Left lobe of liver (tissue), 2 donors: ENCODE measurements at places on chromosomes 2 and 18.

- DNase-seq: peak; percentile 80
Observed at GRCh38 chr2:112138159-112139032, at the start of gene FBLN7. Gene FBLN7, plus strand, starts transcription at chr2:112138385. Its CDS starts 271 bp downstream, at chr2:112138656.

- DNase-seq: no peak
Observed at GRCh38 chr2:235618039-235618438, 124.2 kb downstream of the AGAP1 start.

- no peak for DNase-seq
Observed at GRCh38 chr2:43083710-43084698, 142.4 kb downstream of the ZFP36L2 start.

DNA sequence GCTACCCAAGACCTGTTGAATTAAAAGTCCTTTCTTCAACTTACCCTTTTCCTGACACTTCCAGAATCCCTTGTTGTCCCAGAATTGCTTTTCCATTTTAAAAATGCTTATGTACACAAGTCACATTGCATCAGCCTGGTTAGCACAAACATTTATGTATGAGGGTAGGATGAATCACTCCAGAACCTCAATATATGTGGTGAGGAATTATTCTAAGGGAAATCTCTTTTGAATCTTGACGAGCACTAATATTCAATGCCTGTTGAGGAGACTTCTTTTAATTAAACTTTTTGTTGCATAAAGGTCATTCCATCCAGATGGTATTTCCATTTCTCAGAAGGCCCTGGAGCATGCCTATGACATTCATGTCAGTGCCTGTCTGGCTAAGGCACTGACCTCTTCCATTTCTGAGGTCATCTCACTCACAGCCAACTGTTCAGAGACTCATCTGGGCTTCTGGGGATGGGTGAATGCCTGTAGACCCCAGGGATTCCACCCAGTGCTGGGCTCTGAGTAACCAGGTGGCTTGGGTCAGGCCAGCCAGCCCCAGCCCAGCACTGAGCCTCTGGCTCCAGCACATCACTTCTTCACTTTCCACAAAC, 28.2 kb downstream of the ACMSD start:
- no peak for DNase-seq

GRCh38 chr2:168518555-168519066, 62.5 kb downstream of the CERS6 start:
- DNase-seq: no peak

- DNase-seq: peak; percentile 61
Observed at GRCh38 chr2:210556329-210556980, at the start of gene CPS1. Gene CPS1, plus strand, starts transcription at chr2:210556599. Its CDS starts 135 bp downstream, at chr2:210556734.

- peak; percentile 47 for DNase-seq
Observed at GRCh38 chr2:162795312-162795711, 43.3 kb downstream of the KCNH7 start.

GRCh38 chr2:96241900-96242611, 23.7 kb downstream of the TMEM127 start:
- DNase-seq: no peak

GRCh38 chr2:108920686-108921085, 68.3 kb downstream of the EDAR start:
- DNase-seq: no peak

DNA sequence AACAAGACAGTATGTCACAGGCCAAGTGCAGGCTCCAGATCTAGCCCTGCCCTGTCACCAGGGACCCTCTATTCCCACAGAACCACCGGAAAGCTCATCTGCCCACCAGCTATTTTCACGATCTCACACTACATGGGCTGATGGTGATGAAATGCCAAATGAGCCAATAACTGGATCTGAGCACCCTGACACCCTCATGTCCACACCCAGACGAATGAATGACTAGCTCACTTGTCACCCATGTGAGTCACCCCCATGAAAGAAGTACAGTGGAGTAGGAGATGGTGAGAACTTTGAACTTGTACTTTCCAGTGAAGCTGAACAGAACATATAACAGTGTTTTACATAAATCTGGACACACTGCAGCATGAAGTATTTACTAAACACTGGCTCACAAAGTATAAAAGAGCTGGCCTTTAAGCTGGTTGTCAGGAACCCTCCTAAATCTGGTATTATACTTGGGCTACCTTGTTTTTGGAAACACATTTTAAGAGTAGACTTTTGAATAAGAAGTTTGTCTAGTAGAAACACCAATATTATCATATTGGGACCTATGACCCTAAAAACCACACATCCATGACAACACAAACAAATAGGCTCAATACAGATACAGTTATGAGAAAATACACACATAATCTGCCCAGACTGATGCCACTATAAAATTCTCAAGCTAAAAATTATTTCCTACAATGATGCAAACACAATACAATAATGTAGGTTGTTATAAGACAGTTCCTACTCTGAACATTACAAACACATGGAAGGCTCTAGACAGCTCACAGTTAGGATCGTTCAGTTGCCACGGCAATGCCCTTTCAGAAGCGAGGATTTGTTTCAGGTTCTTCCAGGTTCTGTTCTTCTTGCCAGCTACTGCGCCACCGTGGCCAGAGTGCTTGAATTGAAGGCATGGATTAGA, 19.0 kb downstream of the INO80C start:
- no peak for DNase-seq

DNA sequence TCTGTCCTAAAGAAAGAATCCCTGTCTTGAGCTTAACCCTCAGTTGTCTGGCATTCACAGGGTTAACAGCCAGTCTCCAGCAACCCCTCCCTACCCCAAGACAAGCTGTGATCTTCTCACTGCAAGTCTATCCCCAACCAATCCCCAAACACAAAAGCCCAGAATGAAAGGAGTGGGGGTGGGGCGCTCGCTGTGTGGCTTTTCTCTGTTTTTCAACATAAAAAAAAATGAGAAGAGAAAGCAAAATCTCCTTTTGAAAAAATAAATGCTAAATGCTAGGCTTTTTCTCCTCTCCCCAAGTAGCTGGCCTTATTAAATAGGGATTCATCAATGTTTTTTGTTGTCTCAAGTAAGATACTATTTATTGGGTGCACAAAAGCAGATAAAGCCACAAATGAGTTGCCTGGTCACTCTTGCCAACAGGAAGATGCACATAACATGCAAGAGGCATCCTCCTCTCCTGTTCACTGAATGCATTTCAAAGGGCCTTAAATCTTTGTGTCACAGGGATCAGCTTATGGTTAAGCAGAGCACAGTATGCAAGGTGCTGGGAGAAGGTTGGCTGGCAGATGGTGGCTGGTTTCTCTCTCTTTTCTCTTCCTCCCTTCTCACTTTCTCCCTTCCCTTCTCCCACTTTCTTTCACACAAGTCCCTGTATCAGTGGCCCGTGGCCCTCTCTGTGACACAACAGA, 225.6 kb downstream of the CMPK2 start:
- no peak for DNase-seq

- no peak for DNase-seq
Observed at GRCh38 chr2:120854014-120854620, 118.4 kb downstream of the GLI2 start.

DNA sequence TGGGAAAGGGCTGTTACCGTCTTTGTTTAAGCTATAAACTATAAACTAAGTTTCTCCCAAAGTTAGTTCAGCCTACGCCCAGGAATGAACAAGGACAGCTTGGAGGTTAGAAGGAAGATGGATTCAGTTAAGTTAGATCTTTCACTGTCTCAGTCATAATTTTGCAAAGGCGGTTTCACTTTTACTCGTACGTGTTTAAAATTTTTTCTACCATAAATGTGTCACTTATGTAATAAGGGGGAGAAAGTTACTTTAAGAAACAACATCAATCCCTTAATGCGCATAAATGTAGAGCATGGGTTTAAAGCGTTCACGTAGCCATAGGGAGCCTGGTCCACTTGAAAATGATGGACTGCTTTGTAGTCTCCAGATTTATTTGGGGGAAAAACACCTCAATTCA, 71.3 kb downstream of the SNORC start:
- no peak for DNase-seq

DNA sequence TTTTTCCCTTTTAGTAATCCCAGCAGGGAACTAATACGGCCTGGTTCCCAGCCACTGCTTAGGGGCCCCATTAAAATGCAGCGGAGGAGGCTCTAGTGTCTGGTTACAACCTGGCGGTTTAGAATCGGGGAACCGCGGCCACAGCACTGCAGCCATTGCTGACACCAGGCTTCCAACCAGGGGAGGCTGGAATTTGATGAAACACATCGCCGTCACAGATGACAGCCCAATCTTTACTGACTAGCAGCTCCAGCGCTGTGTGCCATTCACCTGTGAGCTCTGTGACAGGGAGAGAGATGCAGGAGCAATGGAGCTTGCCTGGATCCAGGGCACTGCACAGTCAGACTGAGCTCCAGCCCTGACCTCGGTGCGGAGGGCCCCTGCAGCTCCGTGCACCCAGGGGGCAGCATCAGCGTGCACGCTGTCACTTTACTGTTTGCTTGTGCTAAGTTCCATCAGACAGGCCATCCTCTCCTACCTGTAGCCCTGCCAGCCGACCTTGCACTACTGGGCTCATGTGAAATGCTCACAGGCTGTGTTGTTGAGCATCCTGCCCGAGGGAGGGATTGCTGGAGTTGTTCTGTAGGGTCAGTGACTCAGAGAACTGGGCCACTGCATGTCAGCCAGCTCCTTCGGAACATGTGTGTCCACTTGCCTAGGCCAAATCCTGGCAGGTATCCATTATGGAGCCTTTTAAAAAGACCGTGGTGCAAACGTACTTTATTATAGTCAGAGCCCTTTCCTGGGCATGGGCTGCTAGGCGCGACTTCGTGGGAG, 203.5 kb downstream of the SEPTIN10 start:
- no peak for DNase-seq

- DNase-seq: peak; percentile 33
Observed at GRCh38 chr2:70886541-70886987, 49.1 kb upstream of the ATP6V1B1 start.

- peak; percentile 22 for DNase-seq
Observed at GRCh38 chr18:74414953-74415515, 42.1 kb downstream of the DIPK1C start.

GRCh38 chr18:56891116-56891515, 240.0 kb downstream of the WDR7 start:
- DNase-seq: no peak

- DNase-seq: no peak
Observed at GRCh38 chr2:64846177-64846576, 143.0 kb upstream of the SLC1A4 start.

DNA sequence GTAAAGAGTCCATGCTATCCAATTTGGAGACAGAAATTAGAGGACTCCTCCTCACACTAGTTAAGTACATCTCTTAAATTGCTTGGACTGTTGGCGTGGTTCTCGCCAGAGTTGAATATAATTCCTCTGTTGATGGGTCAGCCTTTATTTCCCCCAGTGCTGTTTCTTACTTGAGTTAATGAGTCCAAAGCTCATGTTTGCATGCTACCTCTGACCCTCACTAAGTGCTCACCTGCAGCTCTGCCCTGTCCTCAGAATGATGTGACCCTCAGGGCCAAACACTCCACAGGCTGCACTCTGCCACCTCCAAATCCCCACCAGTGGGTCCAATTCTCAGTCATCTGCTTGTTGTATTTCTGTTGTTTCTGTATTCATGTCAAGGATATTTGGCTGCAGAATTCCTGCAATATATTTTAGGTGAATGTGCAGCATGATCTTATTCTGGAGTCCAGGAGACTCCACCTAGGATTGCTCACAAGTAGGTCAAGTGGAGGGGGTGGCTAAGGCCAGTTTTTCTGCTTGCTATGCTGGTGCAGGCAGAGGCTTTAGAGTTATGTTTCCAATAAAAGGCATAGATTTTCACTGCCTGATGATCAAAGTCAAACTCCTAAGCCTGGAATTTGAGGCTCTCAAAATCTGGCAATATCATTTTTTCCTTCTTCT, 37.8 kb downstream of the RDH14 start:
- DNase-seq: no peak

GRCh38 chr18:39991696-39992265, 1963.3 kb upstream of the PIK3C3 start:
- no peak for DNase-seq

DNA sequence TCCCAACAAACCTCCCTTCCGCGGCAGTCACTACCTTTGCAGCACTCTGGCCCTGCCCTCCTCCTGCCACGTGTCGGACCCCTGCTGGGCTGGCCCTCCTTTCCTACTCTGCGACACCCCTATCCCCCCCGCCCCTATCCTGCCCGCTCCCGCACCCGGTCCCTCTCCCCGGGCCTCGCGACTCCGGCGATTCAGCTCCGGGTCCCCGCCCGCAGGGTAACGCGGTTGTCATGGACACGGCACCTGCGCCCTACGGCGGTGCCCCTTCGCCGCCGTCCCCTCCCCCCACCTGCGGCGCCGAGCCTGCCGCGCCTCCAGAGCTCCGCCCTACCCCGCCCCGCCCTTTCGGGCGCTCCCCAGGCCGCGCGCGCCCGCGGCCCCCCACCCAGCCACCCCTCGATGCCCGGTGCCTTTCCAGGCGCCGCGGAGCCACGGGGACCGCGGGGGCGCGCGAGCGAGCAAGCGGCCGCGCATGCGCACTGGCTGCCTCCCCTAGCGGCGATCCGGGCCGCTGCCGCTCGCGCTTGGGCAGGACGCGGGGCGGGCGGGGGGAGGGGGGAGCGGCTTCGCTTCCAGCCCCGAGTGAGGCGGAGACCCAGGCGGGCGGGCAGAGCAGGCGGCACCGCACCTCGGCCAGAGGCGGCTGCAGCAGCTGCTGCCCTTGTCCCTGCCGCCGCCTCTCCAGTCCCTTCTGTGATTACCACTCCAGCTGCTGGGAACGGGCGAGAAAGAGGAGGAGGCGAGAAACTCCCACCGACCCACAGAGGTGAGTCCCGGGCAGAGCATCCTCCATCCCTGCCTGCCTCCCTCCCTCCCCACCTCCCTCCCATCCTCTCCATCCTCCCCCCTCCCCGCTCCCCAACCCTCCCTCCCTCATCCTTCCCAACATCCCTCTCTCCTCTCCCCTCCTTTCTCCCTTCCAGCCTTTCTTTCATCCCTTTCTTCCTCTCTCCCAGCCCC, at the start of gene CTNNA2:
Gene CTNNA2 (plus strand): TSS at position 610 of the 960 bp plus-strand sequence.
- DNase-seq: peak; percentile 53
